ENCODE measurements at places on chromosomes 6 and 20.

- DNase-seq: no peak
Observed at GRCh38 chr6:136058852-136059251, 191.3 kb downstream of the MTFR2 start.

DNA sequence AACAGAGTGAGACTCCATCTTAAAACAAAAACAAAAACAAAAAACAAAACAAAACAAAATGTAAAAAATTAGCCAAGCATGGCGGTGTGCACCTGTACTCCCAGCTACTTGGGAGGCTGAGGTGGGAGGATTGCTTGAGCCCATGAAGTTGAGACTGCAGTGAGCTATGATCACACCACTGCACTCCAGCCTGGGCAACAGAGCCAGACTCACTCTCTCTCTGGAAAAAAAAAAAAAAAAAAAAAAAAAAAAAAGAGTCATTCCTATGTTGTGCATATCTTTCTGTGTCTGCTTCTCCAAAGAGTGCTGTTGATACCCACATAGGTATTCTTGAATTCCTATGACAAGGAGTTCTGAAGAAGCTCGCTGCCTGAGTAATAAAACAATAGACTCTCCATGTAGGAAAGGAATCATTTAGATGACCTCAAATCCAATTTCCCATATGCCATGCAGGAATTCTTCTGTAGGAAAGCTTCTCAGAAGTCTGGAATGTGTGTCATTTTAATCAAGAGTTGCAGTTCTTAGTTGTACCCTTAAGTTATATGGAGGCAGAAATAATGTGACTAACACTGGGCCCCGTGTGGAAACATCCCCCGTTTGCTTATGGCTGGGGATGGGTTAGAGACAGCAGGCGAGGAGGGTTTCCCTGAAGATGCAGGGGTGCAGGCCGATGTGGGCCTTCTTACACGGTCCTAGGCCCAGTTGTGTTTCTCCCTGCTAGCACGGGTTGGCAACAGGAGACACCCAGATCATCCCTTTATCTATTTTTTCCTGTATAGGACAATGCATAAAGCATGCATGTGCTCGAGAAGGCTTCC is 79.4 kb downstream of the ZDHHC14 start:
- DNase-seq: no peak

GRCh38 chr6:141492521-141493284 is 640.0 kb upstream of the GJE1 start:
- DNase-seq: no peak

DNA sequence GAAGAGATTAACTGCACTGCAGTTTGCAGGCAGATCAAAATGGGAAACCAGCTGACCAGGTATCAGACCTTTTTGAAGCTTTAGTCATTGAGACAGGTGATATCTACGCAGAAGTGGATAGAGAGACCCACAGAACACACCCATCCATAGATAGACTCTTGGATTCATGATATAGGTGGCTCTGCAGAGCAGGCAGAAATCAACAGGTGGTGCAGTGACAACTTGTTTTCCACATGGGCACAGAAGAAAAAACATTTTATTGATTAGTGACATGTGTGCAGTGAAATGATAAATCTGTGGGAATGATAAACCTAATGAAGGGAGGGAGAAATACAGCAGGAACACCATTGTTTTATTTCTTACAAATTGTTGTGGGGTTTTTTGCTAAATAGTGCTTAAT is 45.2 kb downstream of the NUDT3 start:
- no peak for DNase-seq

GRCh38 chr6:24431045-24431451 is 28.3 kb downstream of the MRS2 start:
- no peak for DNase-seq

- DNase-seq: no peak
Observed at GRCh38 chr20:8578161-8578865, 446.2 kb downstream of the PLCB1 start.

DNA sequence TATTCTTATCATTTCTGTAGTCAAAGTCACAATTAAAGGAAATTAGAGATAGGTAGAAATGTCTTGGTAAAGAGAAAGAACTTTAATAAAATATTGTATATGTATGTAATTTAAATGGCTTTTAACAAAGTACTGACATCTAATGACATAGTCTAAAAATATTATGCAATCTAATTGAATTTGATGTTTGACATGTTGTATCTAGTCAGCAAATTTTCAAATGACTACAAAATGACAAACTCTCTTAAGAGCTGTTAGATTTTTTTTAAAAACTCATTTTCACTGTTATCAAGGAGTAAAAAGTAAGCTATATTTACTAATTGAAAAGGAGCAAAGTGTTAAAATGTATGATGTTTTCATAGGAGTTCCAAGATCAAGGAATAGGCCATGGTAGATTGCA is 176.9 kb downstream of the MEI4 start:
- DNase-seq: no peak

GRCh38 chr6:84167457-84167856 is 60.0 kb downstream of the CEP162 start:
- DNase-seq: no peak

DNA sequence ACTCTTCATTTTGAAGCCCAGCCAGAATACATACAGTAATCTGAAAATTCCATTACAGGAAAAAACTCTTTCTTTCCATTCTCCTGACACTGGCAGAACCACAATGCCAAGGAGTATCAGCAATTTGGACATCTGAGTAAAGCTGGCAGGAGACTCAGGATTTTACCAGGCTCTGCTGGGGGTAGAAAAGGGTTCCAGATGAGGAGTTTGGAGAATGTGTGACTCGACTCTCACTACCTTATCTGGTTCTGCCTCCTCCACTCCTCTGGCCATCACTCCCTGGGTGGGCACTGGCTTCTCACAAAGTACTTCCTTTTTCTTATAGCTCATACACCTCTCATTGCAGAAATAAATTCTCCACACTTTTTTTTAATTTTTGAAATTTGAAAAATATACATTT is 10.6 kb upstream of the WFDC8 start:
- no peak for DNase-seq

- DNase-seq: no peak
Observed at GRCh38 chr6:34485321-34486060, 19.6 kb downstream of the PACSIN1 start.

DNA sequence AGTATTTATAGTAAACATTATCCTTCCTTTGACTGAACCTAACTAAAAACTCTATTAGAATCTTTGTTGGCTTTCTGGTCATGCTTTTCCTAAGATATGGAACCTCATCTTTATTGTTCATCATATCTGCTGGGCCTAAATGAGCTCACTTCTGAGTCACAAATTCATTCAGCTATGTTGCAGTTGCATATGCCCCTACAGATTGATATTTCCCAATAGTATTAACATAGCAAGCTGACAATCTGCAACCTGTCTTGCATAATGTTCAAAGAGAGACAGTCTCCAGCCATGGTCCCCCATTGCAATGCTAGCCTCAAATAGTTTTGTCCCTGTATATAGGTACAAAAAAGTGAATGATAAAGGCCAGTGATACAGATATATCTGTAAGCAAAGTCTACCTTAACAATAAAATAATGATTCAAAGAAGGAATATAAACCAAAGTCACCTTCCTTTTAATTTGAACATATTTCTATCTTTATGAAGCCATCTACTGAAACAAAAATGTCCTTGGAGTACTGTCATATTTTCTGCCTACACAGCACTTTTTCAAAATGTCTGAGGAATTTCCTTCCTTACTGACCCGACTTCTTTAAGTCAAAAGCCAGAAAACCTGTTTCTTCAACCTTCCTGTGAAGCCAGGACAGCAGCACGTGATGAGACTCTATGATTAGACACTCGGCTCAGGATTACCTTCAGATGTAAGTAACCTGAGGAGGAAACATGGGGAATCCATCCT is 140.7 kb downstream of the UBE3D start:
- DNase-seq: no peak

- no peak for DNase-seq
Observed at GRCh38 chr20:22579711-22580697, 4.4 kb downstream of the FOXA2 start.

GRCh38 chr20:5211803-5212714 is 85.3 kb downstream of the CDS2 start:
- no peak for DNase-seq

DNA sequence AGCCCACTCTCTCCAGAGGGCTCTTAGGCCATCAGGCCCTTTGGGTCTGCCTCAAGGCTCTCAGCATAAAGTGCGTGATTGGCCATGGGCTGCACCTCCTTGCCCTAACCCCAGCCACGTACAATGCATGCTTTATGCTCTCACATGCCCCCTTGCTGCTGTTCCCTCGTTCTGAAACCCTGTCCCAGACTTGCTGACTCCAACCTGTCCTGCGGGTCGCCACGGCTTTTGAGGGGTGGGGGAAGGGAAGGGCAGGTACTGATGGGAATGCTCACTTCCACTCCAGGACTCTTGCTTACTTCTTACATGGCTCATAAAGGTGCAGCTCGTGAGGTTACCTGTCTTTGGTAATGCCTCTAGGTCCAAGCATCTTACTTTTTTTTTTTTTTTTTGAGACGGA is 6.0 kb downstream of the ARMC12 start:
- no peak for DNase-seq

GRCh38 chr6:24720131-24720603 is 1.2 kb upstream of the C6orf62 start:
- peak; percentile 74 for DNase-seq

- DNase-seq: no peak
Observed at GRCh38 chr6:148700741-148701311, 46.0 kb upstream of the UST start.

GRCh38 chr20:25499855-25500434 is 85.4 kb downstream of the NINL start:
- DNase-seq: no peak

DNA sequence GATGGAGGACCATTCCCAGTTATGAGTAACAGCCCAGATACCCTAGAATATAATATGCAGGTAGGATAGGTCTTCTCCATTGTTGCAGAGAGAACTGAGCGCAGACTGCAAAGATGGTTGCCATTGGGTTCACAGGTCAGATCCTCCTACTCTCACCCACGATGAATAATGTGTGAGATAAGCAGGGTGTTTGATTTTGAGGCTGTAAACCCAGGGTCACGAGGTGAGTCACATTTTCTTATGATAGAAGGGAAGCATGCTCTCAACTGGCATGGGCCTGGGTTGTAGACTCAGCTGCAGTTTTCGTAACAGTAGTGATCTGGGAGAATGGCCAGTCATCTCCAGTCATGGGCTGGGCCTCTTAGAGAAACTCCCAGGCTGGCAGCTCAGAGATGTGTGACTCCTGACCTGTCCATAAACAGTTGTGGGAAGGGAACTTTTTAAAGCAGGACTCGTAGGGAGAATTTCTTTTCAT is 74.2 kb downstream of the CD164 start:
- peak; percentile 34 for DNase-seq

GRCh38 chr6:159467473-159468041 is 225.5 kb downstream of the SOD2 start:
- DNase-seq: no peak

GRCh38 chr20:9280666-9281065 is 211.8 kb downstream of the PLCB4 start:
- DNase-seq: no peak

DNA sequence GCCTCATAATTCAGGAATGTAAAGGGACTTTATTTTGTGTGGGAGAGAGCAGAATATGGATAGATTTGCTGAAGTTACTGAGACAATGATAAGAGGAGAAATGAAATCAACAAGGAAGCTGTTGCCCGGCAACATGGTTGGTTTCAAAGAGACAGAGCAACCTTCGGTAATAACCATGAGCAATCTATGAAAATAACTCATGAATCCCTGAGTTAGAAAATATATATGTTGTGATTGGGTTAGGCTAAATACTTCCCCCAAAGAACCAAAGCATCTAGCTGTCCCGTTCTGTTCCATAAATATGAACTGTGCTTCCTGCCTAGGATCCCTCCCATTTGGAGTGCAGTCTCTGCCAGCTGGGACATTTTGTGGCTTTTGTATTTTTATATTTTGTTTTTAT is 23.1 kb downstream of the SERPINB1 start:
- no peak for DNase-seq

- no peak for DNase-seq
Observed at GRCh38 chr6:108531332-108531731, 29.4 kb upstream of the FOXO3 start.

- no peak for DNase-seq
Observed at GRCh38 chr6:67003844-67004243, 1296.8 kb upstream of the EYS start.

GRCh38 chr20:19589787-19590362 is 168.2 kb upstream of the RIN2 start:
- DNase-seq: no peak

GRCh38 chr6:130307752-130308361 is 58.0 kb upstream of the TMEM200A start:
- DNase-seq: no peak

DNA sequence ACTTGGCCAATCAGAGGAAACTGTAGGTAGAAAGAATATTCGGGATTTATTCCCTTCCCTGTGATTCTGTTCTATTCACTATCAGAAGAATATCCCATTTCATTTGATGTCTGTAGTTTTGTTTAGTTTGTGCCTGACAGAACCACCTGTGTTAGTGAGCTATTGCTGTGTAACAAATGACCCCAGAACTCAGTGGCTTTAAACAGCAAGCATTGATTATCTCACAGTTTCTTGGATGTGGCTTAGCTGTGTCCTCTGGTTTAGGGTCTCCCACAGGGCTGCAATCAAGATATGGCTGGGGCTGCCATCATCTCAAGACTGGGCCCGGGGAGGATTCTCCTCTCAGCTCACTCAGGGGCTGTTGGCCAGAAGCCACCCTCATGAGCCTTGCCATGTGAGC is 143.7 kb downstream of the ZDHHC14 start:
- DNase-seq: no peak

DNA sequence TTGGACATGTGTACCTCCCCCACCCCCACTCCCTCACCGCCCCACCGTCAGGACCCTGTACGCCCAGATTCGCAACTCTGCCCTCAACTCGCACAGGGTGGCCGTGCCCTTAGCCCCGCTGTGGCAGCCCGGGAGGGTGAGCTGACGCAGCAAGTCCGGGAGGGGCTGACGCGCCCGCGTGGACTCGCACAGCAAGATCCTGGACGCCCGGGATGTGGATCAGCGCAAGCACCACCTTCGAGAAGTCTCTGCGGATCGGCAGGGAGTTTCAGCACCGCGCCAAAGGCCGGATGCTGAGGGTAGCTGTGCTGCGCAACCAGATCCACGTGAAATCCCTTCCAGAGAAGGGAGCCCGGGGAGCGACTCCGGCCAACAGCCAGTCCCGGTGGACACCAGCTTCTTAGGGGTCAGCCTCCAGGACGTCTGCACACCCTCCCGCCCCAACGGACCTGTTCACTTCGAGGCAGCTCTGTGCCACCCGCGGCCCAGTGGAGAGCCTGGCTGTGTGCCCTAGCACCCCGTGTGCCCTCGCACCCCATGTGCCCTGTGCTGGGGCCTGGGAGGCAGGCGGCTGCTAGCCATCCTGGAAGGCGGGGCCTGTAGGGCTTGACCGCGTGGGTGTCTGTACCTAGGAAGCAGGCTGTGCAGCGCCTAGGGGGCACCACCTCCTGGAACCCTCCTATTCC is 6.7 kb upstream of the GJA10 start:
- no peak for DNase-seq

DNA sequence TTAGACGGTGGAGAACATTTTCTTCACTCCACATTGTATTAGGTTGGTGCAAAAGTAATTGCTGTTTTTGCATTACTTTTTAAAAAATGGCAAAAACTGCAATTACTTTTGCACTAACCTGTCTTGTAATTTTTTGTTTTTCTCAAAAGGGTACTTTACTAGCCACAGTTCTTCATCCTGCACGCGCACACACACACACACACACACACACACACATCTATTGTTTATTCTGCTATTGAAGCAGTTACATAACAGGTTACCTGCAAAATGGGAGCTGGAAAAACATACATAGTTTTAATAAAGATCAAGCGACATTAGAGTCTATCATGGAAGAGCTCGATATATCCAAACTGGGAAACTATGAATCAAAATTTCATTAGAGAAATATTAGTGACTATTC is 235.2 kb downstream of the SIM1 start:
- DNase-seq: no peak

GRCh38 chr20:33650111-33650752 is 11.9 kb upstream of the C20orf144 start:
- DNase-seq: no peak

All from activated T-cell treated with anti-CD3 and anti-CD28 coated beads for 24 hours (primary cell).